Hypothalamus (tissue), 51 donors: ENCODE measurements at places on chromosomes 11 and 22.

DNA sequence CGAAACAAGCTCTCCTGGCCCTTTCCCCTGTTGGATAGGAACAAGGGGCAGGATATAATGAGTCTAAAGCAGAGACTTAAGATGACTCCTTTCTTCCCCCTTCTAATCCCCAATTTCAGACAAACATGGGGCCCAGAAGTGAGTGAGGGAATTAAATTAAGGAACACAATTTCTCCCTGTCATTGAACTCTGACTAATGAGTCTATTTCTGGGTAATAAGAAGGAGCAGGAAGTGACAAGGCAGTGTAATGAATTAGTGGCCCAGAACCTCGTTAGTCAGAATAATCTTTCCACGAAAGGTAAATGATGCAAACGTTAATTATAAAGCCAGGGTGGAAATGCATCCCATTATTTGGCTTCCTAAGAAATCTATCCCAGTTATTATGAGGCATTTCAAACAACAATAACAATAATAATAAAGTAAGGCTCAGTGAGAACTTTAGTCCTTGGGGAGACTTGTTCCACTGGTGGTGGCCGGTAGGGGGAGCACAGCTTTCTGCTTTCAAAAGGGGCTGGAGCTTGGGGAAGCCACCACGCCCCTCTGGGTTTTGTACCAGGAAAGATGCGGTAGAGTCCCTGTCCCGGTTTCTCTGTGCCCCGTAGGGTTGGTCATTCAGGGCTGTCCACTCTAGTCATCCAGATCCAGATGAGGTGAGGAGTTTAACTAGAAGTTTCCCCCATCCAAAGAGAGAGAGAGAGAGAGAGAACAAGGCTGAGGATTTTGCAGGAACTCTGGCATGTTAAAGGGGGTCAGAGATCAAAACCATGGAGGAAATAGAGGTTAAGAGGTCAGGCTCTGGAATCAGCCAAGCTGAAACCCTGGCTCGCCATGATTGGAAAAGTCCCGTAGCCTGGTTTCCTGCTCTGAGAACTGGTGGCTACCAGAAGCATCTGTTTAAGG, 298.3 kb downstream of the NTM start:
- DNase-seq = no peak

DNA sequence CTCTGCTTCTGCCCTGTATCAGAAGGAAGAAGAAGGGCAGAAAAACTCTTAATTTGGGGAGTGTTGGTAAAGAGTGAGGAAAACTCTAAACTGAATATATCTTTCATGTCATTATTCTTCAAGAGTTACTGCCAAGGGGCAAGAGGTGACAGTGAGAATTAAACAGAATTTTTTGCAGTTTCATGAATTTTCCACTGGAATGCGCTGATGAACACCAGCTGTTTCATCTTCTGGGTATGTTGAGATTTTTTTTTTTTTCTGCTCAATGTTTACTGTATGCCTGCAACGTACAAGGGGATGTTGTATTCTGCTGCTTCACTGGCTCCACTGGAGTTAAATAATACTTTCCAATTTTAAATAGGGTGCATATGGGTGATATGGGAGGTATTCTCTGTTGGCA, 117.8 kb downstream of the FAM76B start:
- no peak for DNase-seq

DNA sequence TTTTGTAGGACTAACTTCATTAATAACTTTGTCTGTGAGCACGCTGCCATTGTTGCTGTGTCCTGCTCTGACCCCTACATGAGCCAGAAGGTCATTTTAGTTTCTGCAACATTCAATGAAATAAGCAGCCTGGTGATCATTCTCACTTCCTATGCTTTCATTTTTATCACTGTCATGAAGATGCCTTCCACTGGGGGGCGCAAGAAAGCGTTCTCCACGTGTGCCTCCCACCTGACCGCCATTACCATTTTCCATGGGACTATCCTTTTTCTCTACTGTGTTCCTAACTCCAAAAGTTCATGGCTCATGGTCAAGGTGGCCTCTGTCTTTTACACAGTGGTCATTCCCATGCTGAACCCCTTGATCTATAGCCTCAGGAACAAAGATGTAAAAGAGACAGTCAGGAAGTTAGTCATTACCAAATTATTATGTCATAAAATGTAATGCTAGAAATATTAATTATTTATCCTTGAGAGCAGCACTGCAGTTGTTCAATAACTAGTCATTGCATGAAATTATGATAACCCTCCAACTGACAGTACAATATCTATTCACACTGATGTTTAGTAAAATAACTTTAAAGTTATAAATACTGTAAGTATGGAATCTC, 46.4 kb upstream of the OR5D13 start:
- no peak for DNase-seq

DNA sequence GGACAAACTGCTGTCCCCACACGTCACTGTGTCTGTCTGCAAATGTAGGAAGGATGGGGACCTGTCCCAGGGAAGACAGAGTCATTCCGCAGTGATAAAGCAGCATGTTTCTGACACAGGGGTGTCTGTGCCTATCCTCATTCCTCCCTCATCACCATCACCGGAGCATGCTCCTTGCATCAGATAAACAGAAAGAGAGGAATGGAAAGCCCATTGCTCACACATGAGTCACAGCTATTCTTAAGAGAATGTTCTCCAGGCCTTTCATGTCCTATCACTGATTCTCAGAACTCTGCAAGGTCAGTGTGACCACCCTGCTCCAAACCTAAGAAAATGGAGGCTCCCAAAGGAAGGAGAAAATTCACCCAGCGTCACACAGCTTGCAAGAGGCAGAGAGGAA, 38.9 kb downstream of the ZNF195 start:
- DNase-seq = no peak

DNA sequence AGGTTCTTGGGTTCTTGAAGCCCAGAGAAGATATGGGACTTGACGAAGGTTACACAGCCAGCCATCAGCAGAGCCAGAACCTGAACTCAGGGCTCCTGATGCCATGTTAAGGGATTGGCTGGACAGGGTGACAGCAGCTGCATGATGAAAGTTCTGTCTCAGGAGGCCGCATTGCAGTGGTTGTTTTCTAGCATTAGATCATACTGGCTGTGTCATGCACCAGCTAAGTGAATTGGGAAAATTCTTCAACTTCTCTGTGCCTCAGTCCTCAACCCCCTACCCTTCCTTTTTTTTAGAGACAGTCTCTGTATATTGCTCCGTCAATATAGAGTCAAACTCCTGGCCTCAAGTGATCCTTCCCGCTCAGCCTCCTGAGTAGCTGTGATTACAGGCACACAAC, 5.4 kb upstream of the LTBP3 start:
- DNase-seq = no peak

GRCh38 chr11:95702526-95702925, 87.1 kb downstream of the FAM76B start:
- DNase-seq = no peak

DNA sequence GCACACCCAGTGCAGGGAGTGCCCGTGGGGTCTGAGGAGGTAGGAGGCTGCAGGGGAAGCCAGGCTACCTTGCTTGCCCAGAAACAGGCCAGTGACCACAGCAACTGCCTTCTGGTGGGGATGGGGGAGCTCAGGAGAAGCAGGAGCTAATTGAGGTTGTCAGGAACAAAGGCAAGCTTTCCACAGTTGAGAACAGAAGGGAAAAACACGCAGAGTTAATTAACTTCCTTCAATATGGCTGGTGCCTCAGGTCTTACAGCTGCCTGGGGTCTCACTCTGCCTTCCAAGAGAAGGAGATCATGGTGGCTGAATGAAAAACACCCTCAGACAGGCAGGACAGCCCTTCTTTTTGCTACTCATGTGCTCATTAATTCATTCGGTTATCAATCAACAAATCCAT, 127.9 kb upstream of the SYT13 start:
- DNase-seq = no peak

GRCh38 chr22:39593066-39593930, 22.7 kb downstream of the CACNA1I start:
- no peak for DNase-seq

- DNase-seq = no peak
These were observed 148.9 kb downstream of the TBC1D22A start for GRCh38 chr22:46911346-46911745.

DNA sequence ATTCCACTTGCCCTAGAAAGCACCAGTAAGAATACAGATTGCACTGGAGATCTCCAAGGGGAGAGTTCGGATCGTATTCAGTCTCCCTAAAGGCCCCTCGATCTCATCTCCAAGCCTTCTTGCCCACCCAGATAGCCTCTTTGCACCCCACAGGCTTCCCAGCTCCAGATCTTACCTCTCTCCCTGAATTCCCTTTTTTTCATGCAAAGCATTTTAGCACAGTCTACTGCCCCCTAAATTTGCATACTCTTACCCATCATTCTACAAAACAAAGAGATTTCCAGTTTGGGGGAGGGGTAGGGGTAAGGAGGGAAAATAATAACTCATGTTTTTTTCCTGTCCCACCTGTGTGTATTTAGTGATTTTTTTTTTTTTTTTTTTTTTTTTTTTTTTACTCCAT, 105.2 kb downstream of the NAV2 start:
- DNase-seq = no peak

DNA sequence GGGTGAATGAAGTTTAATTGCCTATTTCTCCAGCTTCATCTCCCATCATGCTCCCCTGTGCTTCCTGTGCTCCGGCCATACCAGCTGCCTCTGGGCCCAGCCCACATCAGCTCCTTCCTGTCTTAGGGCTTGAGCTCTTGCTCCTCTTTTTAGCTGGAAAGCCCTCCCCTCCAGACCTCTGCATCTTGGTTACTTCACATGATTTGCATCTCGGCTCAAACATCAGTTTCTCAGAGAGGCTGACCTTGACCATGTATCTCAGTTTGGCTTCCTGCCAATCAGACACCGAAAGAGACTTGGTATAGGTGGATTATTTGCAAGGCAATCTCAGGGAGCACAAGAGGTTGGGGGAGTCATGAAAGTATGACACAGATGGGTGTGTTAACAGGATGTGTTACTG, 73.2 kb upstream of the TIMP3 start:
- DNase-seq = no peak

DNA sequence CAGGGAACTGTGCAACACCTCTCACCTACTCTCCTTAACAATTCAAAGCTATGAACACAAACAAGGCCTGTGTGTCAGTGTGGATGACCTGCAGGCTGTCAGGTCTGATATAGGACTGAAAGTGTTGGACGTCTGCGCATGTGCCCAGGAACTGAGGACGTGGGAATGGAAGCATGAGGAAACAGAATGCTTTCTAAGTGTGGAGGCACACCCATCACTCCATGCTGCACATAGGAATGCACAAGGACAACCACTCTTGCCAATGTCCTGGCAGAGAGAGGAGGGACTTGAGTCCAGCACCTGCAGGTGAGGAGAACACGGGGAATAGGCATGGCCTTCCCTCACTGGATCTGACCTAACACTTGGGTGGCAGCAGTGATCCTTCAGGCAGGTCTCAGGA, 874.3 kb downstream of the OPCML start:
- DNase-seq = no peak

DNA sequence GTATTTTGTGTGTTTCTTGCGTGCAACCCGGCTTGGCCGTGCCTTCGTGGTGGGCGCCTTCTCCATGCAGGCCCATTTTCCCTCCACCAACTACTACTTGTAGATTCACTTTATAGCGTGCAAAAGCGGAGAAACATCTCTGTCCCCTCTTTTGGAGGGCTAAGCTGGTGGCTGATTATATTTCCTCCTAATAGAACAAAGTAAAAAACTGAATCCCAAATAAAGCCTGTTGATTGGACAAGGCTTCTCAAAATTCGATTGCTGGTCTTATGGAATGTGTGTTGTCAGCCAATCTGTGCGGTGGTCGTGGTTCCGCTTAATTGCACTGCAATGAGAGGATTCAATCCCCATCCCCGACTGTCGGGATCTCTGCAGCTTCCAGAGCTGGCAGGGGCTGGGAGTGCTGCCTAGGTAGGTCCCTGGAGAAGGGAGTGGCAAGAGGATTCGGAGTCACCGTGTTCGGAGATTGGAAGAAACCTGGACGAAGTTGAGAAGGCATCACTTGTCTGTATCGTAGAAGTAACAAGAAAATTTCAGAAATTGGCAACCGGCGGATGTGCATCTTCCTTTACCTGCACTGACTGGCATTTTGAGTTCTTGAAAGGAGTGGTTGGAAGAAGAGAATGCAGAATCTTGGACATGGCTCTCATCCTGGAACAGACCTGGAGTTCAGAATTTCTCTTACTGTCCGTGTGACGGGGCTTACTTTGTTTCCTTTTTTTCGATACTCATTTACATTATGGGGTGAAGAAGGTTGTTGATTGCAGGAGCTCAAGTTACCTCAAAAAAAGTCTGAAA, 1.1 kb downstream of the HMGXB4 start:
- DNase-seq = no peak

DNA sequence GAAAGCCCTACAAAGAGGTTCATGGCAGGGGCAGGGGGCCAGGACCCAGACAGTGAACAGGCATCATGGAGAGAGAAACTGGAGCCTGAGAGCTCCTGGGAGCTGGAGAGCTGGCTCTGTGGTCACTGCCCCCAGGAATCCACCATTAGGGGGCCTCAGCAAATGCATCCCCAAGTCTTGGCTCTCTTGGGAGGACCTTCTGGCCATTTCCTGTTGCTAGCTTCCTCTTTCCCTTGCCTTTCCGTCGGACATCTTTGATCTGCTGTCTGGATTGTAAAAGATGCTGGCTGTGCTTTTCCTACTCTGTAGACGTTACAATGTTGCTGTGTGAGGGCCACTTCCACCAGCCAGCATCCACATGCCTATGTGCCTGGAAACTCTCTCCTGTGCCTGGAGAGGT, 7.1 kb upstream of the CRYBB2 start:
- DNase-seq = no peak

GRCh38 chr22:25643232-25644000, 78.9 kb downstream of the GRK3 start:
- DNase-seq = no peak

GRCh38 chr11:3942956-3943497, 87.6 kb downstream of the STIM1 start:
- DNase-seq = no peak

- no peak for DNase-seq
These were observed 21.1 kb upstream of the IGLL5 start for GRCh38 chr22:22866381-22867111.

DNA sequence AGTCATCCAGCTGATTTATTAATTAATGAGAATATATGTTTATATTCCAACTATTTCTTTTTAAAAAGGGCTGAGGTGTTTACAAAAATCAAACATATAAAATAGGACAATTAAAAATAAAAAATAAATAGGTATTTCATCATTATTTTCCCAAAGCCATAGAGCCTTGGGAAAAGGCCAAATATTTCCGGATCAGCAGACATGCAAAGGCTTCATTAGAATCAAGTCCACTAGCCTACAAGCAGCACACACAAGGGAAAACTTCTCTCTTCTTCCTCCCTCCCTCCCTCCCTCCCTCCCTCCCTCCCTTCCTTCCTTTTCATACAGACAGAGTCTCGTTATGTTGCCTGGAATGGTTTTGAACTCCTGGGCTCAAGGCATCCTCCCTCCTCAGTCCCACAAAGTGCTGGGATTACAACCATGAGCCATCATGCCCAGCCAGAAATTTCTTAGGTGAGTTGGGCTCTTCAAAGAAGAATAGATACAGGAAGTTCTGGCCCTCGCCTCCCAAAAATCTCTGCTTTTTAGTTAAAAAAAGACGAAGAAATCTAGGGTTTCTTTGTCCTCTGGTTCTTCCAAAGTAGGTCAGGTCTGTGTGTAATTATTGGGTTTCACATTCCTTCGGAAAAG, 121.2 kb downstream of the SIK3 start:
- no peak for DNase-seq

- DNase-seq = no peak
These were observed 8.4 kb downstream of the BEST1 start for GRCh38 chr11:61958590-61958989.

- no peak for DNase-seq
These were observed 14.2 kb downstream of the MOB2 start for GRCh38 chr11:1472180-1473005.
